Naive B cell (primary cell): ENCODE measurements at places on chromosomes 4 and X.

DNA sequence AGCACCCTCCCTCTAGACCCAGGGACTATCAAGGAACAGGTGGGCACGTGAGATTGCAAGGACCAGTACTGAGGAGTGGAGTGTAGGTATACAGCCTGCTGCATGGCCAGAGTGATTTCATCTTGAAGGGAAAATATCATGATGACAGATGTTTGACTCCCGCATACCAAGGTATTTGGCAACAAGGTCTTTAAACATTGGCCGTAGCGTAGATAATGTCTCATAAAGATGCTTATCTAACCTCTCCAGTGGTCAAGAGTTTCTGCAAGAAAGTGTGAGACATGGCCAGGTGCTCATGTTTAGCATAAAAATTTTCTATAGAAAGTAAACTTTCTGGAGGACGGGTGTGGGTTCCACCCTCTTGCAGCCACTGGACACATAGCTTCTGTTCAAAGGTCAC lies 18.7 kb upstream of the ZNF630 start:
- DNase-seq: no peak

DNA sequence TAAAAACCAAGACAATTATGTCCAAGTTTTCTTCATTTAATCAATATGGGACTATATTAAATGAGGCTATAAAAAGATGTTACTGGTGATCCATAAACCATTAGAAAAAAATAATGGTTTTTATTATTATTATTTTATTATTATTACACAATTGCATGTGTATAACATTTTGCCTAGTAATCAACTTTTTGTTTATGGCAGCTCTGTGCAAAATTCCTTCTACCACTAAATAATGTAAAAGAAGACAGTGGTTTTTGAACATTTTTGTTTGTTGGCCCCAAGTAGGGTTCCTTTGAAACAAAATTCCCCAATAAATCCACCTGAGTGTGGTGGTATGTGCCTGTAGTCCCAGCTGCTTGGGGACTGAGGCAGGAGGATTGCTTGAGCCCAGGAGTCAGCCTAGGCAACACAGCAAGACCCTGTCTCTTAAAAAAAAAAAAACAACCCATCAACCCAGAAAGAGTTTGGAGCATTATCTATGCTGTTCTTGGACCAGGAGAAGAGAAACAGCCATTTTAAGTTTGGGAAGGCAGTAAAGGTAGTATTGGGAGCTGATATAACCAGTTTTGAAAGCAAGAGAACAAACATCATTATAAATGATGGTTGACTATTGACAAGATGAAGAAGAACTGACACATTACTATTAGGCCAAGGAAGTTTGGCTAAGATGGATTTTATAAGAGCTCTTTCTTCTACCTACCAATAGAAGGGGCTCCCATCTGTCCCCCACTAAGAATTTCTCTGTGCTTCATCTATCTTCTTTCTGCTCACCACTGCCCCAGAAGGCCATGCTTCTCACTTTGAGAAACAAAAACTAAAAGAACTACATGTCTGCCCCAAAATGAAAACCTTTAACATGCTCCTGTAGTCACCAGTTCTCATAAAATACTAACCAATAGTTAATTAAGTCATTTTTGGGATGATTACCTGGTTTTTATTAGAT lies 2.2 kb downstream of the TMEM156 start:
- DNase-seq: peak; percentile 20

DNA sequence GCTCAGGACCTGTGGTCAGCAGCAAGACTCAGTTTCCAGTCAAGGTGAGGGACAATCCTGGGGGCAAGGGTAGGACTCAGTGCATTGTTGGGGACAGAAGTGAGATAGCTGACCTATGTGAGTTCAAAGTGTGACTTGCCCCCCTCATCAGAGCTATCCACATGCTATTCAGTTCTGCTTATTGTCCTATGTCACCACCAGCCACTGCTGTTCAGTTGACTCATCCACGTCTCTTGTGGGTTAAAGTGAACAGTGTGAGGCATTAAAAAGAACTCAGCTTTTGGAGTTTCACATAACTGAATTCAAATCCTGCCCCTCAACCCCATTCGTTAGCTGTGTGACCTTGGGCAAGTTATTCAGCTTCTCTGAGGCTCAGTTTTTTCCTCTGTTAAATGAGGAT lies 4.4 kb upstream of the APLN start:
- DNase-seq: no peak

DNA sequence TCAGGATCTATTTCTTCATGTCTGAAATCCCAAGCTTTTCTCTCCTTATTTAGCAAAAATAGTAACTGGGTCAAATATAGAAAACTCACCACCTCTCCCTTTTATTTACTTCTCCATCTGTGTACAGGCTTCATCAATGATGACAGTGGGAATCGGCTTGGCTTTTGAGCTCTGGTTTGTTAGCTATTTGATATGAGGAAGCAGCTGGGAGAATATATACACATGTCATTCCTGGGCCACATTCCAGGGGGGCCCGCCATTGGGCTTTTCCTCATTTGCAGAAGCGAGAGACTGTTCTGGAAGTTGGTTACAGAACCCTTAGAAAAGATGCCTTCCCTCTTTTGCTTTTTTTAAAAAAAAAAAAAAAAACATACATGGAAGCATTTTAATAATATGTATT lies 107.4 kb upstream of the F9 start:
- no peak for DNase-seq

- no peak for DNase-seq
These were observed 6.9 kb downstream of the CTBP1 start for GRCh38 chr4:1241936-1242505.

GRCh38 chr4:170307182-170307581 lies 217.4 kb upstream of the AADAT start:
- no peak for DNase-seq

GRCh38 chr4:138650929-138651448 lies 364.6 kb upstream of the NOCT start:
- DNase-seq: no peak

DNA sequence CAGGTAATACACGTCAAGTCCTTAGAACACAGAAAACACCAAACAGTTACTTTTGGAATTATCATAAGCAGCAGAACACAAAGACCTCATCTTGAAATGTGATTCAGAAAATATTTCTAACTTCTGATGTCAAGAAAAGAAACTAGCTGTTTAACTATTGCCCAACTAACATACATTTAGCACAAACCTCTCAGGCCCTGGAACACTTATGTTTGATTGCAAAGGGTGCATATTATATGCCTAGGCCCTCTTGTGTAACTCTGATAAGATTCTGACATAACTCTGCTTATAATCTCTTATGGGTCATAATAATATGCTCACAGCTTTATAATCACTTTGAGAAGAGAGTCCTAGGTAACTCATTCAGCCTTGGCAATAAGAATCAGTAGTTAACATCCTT lies 62.6 kb downstream of the TBC1D9 start:
- no peak for DNase-seq

- DNase-seq: no peak
These were observed 697 bp downstream of the ZNF280C start for GRCh38 chrX:130267956-130268448.
